ENCODE measurements at places on chromosomes 3 and 15.

- peak; percentile 1 for DNase-seq
Observed at GRCh38 chr3:39379778-39380155, 3.4 kb upstream of the SLC25A38 start.

DNA sequence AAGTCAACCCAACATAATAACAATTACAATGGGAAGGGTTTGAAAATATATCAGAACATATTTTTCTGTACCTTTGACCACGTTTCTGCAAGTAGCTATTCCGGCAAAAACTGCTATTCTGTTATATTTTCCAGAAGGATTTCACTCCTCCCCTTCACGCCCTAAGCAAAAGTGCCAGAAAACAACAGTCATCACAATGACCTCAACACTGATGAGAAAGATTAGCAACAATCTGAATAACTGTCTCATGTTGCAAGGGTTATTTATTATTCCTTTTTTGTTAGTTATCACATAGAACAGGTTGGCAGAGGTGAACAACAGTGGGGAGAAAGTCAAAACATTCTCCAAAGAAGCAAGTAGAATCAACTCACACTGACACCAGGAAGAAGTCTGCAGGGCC, 269.4 kb upstream of the ARRDC4 start:
- no peak for DNase-seq

DNA sequence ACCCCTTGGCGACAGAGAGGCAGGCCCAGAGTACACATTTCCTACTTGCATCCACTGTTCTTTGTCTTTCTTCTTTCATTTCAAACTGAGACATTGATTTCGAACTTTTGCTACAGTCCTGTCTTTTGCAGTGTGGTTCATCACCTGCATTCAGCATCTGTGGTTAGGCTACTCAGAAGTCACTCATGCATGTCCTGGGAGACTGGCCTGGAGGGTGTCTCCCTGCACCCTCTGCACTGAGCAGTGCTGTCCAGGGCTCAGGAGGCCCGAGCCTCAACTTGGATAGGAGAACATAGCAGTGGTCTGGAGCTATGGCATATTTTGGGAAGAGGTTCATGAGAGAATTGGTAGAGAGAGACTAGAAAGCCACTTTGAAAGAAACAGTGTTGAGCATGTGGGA, 240.2 kb upstream of the TPRG1 start:
- DNase-seq: no peak

- DNase-seq: no peak
Observed at GRCh38 chr15:99275525-99276128, 24.3 kb downstream of the LRRC28 start.

DNA sequence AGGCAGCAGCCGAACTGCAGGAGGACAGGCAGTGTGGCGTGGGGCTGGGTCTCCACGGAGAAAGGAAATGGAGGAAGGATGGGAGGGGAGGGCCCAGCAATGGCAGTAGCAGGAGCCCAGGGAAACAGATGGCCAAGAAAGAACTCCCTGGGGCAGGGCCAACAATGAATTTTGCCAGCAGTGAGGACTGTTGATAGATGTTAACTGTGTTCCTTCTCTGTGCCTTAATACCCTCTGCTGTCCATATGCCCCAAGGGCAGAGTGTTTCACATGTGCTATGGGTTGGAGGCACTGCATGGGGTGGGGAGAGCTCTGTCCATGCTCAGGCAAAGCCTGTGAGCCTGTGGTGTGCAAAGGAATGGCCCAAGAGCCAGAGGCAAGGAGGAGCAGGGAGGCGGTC, 70.8 kb upstream of the POMGNT2 start:
- no peak for DNase-seq

GRCh38 chr3:187015903-187016638, 85.7 kb downstream of the ST6GAL1 start:
- DNase-seq: no peak

GRCh38 chr3:56890448-56891091, 88.8 kb upstream of the ARHGEF3 start:
- DNase-seq: no peak

DNA sequence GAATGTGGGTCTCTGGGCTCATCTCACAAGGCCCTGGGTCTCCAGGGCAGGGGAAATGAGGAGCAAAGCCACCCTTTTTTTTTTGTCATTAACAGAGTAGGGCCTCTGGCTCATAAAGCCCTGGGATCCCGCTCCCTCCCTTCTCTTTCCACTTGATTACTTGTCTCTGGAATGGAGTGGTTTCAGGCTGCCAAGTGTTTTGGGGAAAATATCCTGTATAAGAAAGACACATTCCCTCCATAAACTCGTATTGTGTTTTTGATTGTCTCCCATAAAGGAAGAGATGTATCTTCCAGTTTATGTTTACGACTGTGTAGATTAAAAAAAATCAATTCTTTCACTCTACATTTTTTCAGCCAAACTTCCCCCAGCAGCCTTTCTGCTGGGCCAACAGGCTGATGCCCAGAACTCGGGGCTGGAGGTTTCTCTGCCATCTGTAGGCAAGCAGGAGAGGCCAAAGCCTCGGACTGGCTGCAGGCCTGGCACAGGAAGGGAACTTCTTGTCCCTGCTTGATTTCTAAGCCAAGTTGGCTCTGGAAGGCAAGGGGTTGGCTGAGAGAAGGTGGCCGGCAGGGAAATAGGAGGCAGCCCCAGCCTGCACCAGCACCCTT, 49.4 kb upstream of the INSYN1 start:
- no peak for DNase-seq

GRCh38 chr15:85960381-85960780, 119.3 kb upstream of the AGBL1 start:
- no peak for DNase-seq

All from GM13976 (cell line).